Epithelial cell of proximal tubule (primary cell): ENCODE measurements at places on chromosomes 3 and 15. TPM values are rescaled to one million over a fixed set of nuclear protein-coding genes. Genes with fewer than 3 reads are reported as not detected.

DNA sequence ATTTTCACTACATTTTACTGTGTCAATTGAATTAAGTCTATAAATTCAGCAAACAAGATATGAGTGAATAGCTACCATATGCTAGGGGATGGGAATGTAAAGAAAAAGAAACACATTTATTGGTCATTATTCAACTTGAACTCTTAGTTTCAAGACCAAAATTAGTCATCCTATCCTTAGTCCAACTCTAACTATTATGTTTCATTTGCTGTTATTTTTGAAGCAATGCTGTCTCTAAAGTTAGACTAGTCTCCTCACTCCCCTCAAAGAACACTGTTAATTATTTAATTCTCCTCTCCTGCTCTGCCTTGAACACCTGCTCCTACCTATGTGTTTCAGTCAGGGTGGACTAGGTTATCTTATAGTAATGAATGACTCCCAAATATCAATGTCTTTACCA, 920.9 kb downstream of the TUSC7 start:
- DNase-seq, result no peak

The SPRED1 gene
- total RNA-seq, result 12.3 and 14.2 TPM in 2 replicates

DNA sequence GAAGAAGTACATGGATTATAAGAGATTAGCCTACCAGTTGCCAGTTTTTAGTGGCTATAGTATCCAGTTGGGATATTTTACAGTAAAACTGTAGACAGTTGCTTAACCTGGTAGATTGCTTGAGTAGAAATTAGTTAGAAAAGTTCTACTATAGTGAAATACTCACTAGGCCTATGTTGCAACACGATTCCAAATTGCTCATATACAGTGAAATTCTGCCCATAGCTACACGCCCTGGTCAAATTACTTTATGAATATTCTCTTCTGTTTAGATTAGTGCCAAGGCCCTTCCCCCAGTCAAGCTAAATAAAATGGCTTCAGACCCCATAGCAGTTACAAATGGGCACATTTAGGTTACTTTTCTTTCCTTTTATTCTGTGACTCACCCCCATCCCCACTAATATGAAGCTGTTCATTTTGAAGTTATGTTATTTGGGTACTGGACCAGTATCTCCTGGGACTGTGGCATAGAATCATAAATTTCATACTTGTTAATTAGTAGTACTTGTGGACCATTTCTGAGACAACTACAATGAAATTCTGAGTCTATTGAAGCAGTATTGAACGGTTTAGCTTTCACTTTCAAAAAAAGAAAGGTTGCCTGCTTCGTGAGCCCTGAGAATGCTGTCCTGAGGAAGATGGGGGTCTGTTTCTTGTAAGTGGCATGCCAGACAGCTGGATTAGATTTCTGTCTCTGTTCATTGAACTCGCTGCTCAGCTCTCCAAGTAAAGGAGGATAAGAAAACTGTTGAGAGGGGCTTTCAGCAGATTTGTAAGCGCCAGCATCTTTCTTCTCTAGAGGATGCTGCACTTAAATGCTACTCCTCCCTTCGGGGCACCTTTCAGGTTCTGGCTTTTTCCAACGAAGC, 65.8 kb upstream of the CFAP20DC start:
- DNase-seq, result no peak

GRCh38 chr15:31285772-31286261, 40.8 kb upstream of the KLF13 start:
- DNase-seq, result no peak

The WDR49 gene
- total RNA-seq, result not detected in 2 replicates

DNA sequence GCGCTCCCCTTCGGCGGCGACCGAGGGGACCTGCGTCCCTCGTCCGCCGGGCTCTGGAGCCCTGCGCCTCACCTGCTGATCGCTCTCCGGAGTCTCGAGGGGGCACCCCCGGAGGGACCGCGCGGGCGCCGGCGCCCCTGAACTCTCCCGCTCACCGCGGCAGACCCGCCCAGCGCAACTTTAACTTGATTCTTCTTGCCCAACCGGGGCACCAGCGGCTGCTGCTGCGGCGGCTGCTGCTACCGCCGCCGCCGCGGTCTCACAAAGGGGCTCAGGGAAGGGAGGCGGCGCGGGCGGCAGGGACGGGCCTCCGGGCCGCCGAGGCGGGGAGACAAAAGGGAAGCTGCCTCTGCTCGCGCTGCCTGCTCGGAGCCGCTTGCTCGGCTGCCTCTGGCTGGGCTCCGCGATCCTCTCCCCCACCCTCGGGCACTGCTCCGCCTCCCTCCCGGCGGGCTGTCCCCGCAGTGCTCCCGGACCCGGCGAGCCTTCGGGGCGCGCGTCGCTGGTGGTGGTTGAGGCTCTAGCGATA, at the start of gene PPM1L:
TSS of gene PPM1L (plus strand) at position 456 of the 529 bp plus-strand sequence.
- no peak for DNase-seq

The XCR1 gene
- total RNA-seq, result not detected in 2 replicates

DNA sequence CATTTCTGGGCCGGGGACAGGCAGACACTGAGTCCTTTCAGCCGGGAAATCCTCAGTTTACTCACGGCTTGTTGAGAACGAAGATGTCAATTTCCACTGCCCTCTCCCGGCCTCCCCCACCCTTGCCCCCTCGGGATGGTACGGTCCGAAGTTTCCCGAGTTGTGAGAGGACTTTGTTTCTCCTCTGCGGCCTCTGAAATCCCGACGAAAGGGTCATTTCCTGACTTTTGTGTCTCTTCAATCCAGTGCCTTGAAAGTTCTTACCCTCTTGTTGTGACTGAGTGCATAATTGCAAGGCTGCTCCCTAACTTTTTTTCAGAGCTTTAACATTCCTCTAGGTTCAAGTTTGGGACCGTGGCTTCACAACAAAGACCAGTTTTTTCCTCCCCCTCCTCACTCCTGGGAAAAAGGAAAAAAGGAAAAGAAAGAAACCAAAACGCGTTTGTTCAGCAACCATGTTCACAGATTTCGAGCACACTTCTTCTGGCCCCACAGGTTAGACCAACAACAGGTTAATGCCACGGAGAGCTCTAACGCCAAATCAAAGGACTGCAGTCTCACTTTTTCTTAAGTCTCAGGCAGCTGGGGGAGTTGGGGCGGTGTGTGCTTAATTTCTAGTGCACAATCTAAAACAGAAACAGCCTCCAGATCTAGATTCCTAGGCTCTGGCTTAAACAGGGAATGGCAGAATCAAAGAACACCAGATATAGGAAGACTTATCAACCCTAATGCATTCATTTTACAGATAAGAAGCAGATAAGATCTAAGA, 138.9 kb downstream of the TMCO5A start:
- DNase-seq, result no peak

DNA sequence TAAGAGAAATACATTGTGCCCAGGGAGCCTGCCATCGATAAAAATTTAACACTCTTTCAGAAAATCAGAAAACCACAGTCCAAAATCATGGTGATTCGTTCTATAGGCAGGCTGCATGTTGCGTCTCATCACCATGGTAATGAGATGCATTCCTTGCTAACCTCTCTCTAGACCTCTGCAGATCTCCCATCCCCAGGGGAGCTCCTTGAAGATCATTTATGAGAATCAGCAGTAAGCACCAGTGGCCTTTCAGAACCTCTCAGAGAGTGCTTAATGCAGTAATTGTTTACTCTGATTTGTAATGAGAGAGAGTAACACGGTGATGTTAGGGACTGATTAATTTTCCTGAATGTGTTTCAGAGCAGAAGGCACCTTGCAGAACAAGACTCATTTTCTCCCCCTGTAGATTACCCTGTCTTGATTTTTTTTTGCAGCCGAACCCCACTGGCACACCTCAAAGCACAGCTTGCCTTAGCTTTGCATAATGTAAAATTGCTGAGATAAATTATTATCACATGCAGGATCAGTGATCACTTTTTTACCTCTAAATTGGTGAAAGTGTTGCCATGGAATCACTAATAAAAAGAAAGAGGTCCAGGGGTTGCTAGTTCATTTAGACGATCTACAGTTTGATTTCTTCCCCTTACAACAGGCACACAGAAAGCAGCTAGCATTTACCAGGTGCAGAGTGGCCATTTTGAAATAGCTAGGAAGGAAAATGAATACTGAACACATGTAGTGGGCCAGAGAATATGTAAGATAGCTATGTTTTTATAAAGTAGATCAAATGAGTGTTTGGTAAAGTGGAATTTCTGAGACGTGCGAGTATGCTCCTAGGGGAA, 98.9 kb upstream of the CHL1 start:
- DNase-seq, result no peak

DNA sequence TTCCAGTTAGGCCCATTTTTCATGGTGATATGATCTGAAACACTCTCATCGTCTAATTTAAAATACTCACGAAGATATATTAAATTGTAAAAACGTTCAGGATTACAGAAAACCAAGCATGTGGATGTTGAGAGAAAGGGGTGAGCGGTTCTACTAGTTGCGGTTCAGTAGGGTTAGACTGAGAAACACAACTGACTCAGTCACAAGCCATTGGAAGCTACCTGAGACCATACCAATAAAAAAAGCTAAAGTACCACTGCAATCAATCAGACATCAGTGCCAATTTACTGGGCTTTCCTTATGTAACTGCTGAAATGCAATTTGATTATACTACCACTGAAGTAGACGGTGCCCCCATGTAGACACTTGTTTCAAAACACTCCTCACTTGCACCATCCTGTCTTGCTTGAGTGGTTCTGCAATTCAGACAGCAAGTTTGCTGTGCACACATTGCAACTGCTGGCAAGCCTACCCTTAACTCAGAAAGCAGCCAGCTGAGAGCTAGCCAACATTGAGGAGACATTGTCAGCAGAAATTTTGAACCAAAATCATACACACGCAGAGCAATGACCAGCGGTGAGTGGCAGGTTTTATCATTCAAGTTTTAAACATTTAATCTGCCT, 368.7 kb upstream of the ARHGEF26 start:
- peak; percentile 43 for DNase-seq

GRCh38 chr3:65787340-65787739, 251.4 kb downstream of the MAGI1 start:
- no peak for DNase-seq

The FBXW12 gene
- total RNA-seq, result 0.23 TPM in 1 of 2 replicates, not detected in the other

DNA sequence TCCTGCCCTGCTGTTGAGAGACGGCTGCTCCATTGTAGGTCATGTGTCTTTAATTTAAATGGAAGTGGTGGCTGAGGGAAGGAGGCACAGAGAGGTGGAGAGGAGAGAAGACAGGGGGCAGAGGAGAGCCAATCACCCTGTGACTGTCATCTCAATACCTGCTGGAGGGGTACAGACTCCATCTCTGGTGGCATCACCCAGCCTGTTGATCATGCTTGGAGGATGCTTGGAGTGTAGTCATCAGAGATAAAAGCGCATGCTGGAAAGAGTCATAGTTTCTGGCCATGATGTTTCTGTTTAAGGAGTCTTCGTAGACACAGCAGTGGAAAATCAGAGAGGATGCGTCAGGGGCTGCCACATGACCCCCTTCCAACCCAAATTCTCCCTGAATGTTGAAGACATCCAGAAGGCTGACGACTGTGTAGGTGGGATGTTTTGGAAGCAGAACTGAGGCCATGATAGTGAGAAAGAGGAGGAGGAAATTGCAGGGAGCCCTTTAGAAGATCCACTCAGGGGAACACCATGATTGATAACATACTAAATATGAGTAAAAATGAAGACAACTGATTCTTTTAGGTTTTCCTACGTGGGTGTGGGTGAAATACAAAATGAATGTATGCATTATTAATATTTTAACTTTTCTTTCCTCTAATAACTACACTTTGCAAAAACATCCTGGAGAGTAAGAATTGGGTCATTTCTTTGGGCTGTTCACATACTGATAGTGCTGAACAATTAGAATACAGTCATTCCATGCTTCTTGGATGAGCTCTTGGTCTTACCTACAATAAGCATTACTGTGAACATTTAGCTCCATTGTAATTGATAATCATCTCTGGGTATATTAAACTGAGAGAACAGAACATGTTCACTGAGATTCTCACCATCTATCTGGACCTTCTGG, 210.6 kb upstream of the ATP10A start:
- DNase-seq, result no peak

- DNase-seq, result no peak
Measured at GRCh38 chr3:10950476-10951294, 41.9 kb upstream of the SLC6A1 start.

GRCh38 chr3:7270731-7271130, 409.8 kb downstream of the GRM7 start:
- DNase-seq, result no peak

DNA sequence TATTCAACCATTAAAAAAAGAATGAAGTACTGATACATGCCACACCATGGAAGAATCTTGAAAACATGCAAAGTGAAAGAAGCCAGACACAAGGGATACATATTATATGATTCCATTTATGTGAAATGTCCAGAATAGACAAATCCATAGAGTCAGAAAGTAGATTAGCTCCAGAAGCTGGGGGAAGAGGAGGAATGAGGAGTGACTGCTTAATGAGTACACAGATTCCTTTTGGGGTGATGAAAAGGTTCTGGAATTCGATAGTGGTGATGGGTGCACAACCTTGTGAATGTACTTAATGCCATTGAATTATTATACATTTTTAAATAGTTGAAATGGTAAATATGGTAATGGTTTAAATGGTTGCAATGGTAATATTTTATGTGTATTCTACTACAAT, 90.6 kb upstream of the SPATA12 start:
- no peak for DNase-seq

The CTXN2 gene
- total RNA-seq, result not detected in 2 replicates

DNA sequence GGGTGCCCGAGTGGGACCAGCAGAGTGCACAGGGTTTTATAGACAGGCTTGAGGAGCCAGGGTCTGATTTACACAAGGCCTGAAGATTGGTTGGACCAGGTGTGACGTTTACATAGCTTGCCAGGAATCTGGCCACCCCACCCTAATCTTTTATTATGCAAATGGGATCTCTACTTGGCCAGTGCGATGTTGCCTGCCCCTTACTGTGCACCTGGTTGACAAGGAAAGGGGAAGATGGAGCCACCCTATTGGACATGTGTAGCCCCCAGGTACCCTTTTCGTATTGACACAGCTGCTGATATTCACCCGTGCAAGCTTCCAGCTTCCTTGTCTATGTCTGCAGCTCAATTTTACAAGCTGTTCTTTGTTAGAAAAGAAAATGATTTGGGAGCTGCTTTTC, 132.0 kb downstream of the ARNT2 start:
- no peak for DNase-seq

The GRM2 gene
- not detected in 2 replicates for total RNA-seq

The SLC6A20 gene
- total RNA-seq, result 0.51 and 2.8 TPM in 2 replicates

The LRRFIP2 gene
- 36.8 and 69.6 TPM in 2 replicates for total RNA-seq

DNA sequence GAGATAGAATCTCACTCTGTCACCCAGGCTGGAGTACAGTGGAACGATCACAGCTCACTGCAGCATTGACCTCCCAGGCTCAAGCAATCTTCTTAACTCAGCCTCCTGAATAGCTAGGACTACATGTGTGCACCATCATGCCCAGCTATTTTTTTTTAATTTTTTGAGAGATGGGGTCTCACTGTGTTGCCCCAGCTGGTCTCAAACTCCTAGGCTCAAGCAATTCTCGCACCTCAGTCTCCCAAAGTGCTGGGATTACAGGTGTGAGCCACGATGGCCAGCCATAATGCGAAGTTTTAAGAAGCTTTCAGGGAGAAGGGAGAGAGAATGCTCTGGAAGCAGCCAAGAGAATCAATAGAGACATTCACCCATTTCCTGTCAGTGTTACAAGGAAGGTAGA, 42.7 kb downstream of the PRKAR2A start:
- DNase-seq, result no peak

The SLC7A14 gene
- under 0.01 and 0.12 TPM in 2 replicates for total RNA-seq

GRCh38 chr15:82263350-82263749, 732 bp downstream of the SAXO2 start:
- DNase-seq, result no peak

- DNase-seq, result no peak
Measured at GRCh38 chr3:138127636-138128365, 4.4 kb downstream of the A4GNT start.
